Dermis blood vessel endothelial cell (primary cell): ENCODE measurements at places on chromosomes 4 and X. TPM values are rescaled to one million over a fixed set of nuclear protein-coding genes. Genes with fewer than 3 reads are reported as not detected.

SLC39A8 gene
- 3.1 and 4.8 TPM in 2 replicates for total RNA-seq

SHISA3 gene
- 2.0 and 2.7 TPM in 2 replicates for total RNA-seq

TMEM33 gene
- total RNA-seq: 58.2 and 72.3 TPM in 2 replicates

SUPT20HL2 gene
- total RNA-seq: not detected in 2 replicates

GRCh38 chr4:143347484-143348111 lies 10.9 kb downstream of the GAB1 start:
- no peak for DNase-seq

- DNase-seq: no peak
These were observed 123.9 kb upstream of the GC start for GRCh38 chr4:71907782-71908181.

- DNase-seq: no peak
These were observed 38.2 kb upstream of the TMPRSS11B start for GRCh38 chr4:68283714-68284113.

DNA sequence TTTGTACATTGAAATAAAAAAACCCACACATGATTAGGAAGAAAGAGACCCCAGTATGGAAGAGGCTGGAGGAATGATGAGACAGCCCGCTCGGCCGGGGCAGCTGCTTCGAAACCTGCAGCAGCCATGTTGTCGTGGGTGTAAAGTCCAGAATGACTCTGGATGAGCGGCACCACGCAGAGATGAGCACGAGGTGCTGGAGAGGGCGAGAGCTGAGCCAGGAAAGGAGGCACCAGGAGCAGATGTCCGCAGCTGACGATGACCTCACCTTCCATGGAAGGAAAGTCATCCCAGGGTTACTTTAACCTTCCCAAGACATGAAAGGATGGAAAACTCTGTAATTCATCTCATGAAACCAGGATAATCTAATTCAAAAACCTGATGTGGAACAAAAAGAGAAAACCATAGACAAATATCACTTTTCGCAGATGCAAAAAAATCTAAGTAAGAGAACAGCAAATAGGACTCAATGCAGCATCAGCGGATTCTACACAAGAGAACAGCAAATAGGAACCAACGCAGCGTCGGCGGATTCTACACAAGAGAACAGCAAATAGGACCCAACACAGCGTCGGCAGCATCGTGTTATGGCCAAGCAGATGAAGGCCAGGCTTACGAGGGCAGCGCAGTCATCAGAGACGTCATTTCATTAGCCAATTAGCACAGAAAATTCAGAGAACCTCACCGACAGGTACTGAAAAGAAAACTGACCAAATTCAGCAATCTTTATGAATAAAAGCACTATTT lies 25.9 kb upstream of the SPON2 start:
- no peak for DNase-seq

- DNase-seq: peak; percentile 20
These were observed 500 bp downstream of the GAR1 start for GRCh38 chr4:109816082-109816442.

GRCh38 chrX:132614297-132614696 lies 125.5 kb upstream of the MBNL3 start:
- DNase-seq: no peak

DNA sequence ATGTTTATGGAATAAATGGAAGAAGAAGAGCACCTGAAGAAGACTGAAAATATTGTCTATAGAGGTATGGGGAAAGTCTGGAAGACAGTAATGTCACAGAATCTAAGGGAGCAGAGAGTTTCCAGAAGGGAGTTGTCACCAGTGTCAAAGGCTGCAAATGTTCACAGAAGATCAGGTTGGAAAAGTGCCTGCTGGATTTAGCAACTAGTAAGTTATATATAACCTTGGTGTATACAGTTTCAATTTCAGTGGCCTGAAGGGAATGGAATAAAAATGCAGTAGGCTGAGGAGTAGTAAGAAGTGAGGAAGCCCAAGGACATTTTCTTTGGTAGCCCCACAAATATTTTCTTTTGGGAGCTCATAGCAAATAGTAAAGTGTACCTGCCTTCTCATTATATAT lies 107.2 kb downstream of the SATL1 start:
- DNase-seq: no peak

DNA sequence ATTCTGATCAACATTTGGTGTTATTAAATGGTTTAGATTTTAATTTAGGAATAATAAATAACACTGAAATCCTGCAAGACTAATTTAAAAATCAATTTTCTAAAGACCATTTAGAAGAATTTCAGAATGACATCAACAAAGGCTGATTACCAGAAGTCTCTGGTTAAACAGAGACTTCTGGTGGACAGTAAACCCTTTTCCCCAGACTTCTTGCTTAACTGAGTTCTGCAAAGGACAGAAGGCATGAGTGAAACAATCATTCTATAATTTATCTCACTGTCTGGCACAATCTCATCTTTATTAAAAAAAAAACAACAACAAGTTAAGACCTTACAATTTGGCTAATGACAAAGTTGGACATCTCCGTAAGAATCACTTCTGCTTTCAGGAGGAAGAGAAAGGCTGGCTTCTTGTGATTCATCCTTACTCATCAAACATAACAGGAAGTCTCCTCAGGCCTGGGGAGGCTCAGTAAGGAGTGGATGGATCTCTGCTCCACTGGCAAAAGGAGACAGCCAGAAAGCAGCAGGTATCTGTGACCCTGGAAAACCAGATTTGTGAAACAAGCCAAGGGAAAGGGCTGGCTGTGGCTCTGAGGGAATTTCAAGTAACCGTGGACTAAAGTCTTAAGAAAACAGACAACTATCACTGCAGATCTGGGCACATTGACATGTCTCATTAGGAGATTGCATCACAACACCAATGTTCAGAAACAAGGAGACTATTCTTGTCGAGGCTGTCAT lies 908 bp upstream of the TLR6 start:
- DNase-seq: peak; percentile 81

DNA sequence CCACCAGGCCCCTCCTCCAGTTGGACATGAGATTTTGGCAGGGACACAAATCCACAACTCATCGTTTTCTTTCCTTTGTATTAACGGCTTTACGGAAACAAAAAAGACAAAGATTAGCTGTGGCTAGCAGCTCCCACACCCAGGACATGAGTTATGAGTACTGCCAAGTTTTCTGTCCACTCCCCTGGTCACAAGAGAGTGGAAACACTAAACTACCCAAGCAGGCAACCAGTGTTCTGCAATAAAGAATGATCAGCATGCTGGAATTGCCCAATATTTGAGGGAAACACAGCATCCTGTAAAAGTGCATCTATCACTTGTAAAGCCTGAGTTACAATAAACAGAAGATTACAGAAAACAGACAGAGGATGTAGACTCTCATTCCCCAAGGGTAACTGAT lies 358.4 kb downstream of the NLGN4X start:
- DNase-seq: no peak

- DNase-seq: peak; percentile 53
These were observed 41.4 kb upstream of the PPP2R3B start for GRCh38 chrX:427812-428725.

DNA sequence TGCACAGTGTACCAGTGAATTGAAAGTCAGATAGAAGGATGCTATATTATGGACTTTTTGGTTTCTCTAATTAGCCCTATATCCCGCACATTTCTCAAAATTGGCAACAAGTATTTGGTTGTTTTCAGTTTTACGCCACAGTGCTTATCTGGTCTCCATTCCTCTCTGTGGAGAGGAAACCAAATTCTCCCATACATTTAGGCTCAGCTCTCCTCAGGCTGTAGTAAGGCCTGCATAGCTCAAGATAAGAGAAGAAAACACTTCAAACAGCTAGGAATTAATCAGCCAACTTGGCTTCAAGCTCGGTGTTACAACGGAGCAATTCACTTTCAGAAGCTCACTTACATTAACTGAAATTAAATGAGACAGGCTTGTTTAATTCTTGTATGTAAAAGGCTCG lies 263.2 kb downstream of the PDHA2 start:
- no peak for DNase-seq

DNA sequence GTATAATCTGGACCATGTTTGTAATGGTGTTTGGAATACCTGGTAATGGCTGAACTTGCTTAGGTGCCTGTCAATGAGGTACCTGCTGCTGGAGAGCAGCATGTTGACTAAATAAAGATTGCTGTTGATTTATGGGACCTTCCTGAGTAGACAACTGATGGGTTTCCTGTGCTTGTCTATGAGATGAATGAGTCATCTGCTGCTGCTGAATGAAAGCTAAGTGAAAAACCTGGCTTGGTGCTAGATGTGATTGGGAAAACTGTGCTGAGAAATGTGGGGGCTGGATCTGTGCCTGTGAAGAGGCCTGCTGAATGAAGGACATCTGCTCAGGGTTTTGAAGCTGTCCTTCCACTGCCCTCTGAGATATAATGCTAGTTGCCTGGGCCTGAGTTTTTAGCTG lies 69.6 kb downstream of the WNK3 start:
- DNase-seq: peak; percentile 0

GRCh38 chrX:118115953-118116712 lies 477 bp downstream of the KLHL13 start:
- DNase-seq: peak; percentile 31
